ENCODE measurements at places on chromosomes 16 and 17.

DNA sequence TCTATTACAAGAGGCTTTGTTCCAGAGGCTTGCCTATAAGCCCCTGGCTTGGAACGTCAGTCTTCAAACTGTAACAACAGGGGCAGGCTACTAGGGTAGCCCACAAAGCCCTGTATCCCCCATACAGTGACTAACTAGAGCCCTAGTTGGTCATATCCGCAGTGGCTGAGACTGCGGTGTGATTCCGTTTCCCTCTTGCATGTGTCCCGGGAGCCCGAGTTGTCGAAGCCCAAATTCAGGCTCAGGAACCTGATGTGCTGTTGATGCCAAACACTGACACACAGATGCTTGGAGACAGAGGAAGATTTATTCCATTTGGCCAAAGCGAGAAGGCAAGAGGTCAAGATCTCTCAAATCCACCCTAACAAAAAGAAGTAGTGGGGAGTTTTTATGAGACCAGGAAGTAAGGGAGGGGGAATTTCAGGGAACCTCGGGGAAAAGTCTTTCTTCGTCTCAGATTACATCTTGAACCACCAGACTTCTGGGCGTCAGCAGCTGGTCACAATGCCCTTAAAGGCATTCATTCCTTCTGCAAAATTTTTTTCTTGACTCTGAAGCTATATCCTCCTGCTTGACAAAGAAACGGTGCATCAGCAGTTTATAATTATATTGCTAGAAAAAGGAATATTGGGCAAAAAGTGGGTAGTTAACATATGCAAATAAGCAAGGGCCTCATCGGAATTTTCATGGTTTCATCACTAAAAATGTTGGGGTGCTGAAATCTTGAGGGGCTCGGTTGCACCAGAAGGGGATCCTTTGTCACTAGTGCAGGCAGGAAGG lies 879 bp downstream of the SLFN5 start:
- H3K4me3 ChIP-seq = peak overlapping the region; percentile 98
- no peak for DNase-seq
- H3K27ac ChIP-seq = peak overlapping the region; percentile 94
- peaks cover 7% of the 10 kb centered on the region for H3K36me3 ChIP-seq
- peaks cover under 1% of the 10 kb centered on the region for H3K27me3 ChIP-seq

DNA sequence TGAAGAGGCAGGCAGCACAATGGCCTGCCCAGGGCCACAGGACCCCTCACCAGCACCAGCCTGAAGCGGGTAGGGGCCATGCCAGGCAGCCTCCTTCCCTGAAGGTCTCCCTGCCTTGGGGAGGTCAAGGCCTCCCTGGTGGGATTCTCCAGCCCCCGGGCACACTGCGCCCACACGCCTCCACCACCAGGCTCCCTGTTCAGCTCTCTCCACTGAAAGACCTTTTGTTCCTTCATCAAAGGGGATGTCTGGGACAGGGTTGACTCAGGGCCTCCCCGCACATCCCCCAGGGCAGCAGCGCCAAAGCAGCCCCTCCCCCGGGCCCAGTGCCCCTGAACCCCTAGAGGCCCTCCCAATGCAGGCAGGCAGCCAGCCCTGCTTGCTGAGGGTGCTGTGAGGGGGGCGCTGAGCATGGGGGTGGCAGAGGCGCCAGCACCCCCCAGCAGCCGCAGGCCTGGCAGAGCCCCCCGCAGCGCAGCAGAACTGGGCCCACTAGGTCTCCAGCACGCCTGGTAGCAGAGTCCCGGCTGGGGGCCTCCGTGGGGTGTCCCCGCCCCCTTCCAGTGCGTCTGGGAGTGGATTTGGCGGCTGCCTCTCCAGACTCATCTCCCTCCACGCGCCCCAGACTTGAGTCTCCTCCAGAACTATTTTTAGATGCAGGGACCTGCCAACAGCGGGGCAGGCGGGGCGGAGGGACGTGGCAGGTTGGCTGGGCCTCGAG lies 13.1 kb downstream of the BCAR1 start:
- H3K4me1 ChIP-seq = peaks cover 19% of the 10 kb centered on the region
- peaks cover 12% of the 10 kb centered on the region for H3K36me3 ChIP-seq
- H3K4me3 ChIP-seq = no peak overlapping the region
- DNase-seq = no peak

- no peak overlapping the region for H3K27ac ChIP-seq
- H3K4me1 ChIP-seq = peaks cover 24% of the 10 kb centered on the region
- no peak for DNase-seq
- no peaks in the 10 kb centered on the region for H3K27me3 ChIP-seq
- H3K36me3 ChIP-seq = no peaks in the 10 kb centered on the region
- H3K4me3 ChIP-seq = no peak overlapping the region
These were observed 174.2 kb downstream of the TANC2 start for GRCh38 chr17:63140255-63140654.

DNA sequence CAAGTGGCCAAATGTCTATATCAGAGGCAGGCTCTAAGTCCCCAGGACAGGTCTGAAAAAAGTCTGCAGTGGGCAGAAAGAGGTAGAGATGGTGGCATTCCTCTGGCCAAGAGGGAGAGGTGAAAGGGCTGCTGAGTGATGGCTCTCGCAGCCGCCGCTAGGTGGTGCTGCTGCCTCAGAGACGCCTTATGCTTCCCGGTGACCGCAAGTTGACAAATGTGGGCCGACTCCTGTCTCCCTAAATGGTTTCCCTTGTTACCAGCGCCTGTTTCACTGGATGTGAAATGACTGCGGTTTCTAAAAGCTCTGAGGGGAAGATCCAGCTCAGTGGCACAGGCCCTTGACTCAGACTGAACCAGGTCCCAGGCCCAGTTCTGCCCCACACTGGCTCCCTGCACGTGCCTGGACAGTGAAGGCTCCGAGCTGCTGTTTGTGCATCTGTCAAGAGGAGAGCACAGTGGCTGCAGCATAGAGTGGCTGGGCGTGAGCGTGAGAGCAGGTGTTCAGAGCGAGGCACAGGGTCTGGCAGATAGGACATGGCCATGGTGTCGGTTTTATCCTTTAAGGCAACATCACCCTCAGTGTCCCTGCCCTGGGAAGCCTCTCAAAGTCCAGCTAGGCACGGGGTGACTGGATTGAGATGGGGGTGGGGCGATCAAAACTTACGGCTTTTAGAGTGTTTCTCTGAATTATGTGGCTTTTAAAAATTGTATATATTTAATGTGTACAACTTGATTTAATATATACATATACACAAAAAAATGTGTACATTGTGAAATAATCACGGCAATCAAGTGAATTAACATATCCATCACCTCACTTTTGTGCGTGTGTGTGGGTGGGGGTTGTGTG lies 19.9 kb downstream of the CLEC16A start:
- no peaks in the 10 kb centered on the region for H3K27me3 ChIP-seq
- H3K4me3 ChIP-seq = peak overlapping the region; percentile 41
- H3K4me1 ChIP-seq = peaks cover 14% of the 10 kb centered on the region
- no peak overlapping the region for H3K27ac ChIP-seq

DNA sequence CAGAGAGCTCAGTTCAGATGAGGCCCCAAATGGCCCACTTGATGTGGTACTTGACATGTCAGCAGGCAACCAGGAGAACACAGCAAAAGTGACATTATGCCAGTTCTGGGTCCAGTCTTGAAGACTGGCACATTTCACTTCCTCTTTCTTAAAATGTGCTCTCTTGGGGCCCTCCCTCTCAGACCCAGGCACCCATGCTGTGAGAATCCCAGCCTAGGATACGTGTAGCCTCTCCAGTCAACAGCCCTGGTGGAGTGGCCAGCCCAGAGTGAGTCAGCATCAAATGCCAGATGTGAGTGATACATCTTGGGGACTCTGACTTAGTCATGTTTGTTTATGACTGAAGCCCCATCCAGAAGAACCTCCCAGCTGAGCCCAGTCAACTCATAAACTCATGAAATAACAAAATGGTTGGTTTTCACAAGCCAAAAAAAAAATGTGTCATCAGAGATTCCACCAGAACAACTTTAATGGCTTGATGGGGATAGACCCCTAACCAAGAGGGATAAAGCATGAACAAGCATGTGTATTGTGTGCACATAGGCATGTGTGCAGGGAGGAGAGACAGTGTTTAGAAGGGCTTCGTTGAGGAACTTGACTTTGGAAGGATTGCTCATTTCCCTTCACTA lies 82.5 kb upstream of the TNRC6C start:
- DNase-seq = no peak
- no peaks in the 10 kb centered on the region for H3K36me3 ChIP-seq
- no peak overlapping the region for H3K27ac ChIP-seq
- H3K4me1 ChIP-seq = peaks cover 4% of the 10 kb centered on the region

DNA sequence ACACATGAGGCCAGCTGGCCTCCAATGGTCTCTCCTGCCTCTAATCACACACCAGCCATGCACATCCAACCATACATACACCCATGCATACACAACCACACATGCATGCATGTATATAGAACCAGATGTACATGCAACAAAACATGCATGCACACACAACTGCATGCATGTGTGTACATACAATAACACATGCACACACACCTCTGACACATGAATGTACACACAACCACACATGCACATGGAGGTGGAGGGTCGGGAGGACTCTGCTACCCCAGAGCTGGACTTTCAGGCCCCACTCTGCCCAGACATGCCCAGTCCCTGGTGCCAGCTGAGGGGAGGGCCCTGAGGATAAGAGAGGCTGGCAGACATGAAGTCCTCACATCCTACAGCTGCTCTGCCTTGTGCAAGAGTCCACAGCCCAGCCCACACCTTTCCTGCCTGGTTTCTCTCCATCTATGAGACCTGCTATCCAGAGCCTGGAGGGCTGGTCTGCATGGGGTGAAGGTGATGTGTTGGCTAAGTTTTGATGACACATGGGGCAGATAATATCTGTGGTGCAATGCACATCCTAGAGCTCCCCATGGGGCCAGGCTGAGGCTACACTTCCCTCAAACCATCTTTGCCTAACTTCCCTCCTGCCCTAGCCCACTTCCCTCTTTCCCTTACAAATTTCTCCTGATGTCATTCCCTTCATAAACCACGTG lies 50.9 kb upstream of the SDK2 start:
- peak; percentile 45 for DNase-seq
- H3K4me1 ChIP-seq = peaks cover 31% of the 10 kb centered on the region
- no peak overlapping the region for H3K4me3 ChIP-seq
- no peak overlapping the region for H3K27ac ChIP-seq
- peaks cover 10% of the 10 kb centered on the region for H3K27me3 ChIP-seq
- no peaks in the 10 kb centered on the region for H3K36me3 ChIP-seq

DNA sequence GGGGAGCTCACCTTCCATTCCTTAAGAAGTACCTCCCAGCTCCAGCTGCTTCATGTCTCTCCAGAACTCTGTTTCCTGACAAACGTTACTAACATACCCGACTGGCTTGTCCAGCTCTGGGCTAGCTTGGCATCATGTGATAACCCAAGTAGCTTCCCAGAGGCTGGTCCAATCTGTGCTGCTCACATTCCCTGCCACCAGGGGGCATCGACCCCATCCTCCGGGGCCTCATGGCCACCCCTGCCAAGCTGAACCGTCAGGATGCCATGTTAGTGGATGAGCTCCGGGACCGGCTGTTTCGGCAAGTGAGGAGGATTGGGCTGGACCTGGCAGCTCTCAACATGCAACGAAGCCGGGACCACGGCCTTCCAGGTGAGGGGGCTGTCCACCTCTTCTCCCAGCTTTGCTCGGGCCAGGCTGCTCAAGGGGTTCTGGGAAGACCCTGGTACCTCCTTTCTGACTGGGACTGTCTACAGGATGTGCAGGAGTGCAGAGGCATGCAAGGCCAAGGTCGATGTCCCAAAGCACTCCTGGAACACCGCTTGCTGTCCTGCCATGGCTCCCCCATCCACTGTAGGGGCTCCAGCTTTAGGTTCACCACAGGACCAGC lies 7.6 kb downstream of the EPX start:
- no peak overlapping the region for H3K4me3 ChIP-seq
- no peaks in the 10 kb centered on the region for H3K36me3 ChIP-seq
- H3K27ac ChIP-seq = no peak overlapping the region
- no peak for DNase-seq
- H3K4me1 ChIP-seq = no peaks in the 10 kb centered on the region
- H3K27me3 ChIP-seq = peaks cover 40% of the 10 kb centered on the region

- H3K27me3 ChIP-seq = no peaks in the 10 kb centered on the region
- peaks cover 43% of the 10 kb centered on the region for H3K36me3 ChIP-seq
- H3K27ac ChIP-seq = no peak overlapping the region
- peaks cover 3% of the 10 kb centered on the region for H3K4me1 ChIP-seq
These were observed 62.8 kb downstream of the CACNG1 start for GRCh38 chr17:67107171-67107570.

- DNase-seq = no peak
- peak overlapping the region; percentile 60 for H3K27ac ChIP-seq
- peaks cover 17% of the 10 kb centered on the region for H3K4me1 ChIP-seq
- H3K4me3 ChIP-seq = no peak overlapping the region
- peaks cover 5% of the 10 kb centered on the region for H3K36me3 ChIP-seq
These were observed 16.4 kb upstream of the CPSF4L start for GRCh38 chr17:73278049-73278464.

DNA sequence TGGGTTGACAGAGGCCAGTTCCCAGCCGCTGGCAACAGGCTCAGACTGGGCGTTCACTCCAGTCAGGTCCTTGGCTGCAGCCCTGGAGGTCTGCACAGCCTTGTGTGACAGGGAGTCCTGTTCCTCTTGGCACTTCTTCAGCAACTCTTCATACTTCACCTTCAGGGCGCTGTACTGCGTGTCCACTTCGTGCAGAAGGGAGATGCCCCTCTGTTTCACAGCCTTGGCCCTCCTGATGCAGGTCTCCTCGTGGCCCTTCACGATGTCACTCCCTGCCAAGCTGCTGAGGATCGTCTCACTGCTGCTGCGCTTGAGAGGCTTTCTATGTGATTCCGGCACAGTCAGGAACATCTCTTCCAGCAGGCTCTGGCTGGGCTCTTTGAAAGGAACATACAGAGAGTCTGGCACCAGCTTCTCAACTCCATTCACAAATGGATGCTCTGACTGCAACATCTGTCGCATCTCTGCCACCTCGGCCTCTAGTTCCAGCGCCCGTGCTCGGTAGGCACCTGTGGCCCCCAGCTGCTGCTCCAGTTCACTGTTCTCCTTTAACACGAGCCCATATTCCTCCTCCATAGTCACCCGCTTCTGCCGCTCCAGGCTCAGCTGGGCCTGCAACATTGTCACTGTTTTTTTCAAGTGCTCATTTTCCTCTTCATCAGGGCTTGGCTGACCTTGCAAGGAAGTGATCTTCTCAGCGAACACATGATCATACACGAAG lies 27.2 kb downstream of the CDR2 start:
- no peaks in the 10 kb centered on the region for H3K4me1 ChIP-seq
- H3K27me3 ChIP-seq = no peaks in the 10 kb centered on the region
- peaks cover 30% of the 10 kb centered on the region for H3K36me3 ChIP-seq
- H3K4me3 ChIP-seq = no peak overlapping the region
- no peak overlapping the region for H3K27ac ChIP-seq

- no peak overlapping the region for H3K27ac ChIP-seq
- H3K4me3 ChIP-seq = no peak overlapping the region
- H3K4me1 ChIP-seq = no peaks in the 10 kb centered on the region
- no peaks in the 10 kb centered on the region for H3K27me3 ChIP-seq
- no peak for DNase-seq
These were observed 13.2 kb downstream of the OMG start for GRCh38 chr17:31283841-31284240.
